ENCODE measurements at places on chromosomes 6 and 20.

- no peak for DNase-seq
Measured at GRCh38 chr6:13186861-13187260, 141.5 kb downstream of the TBC1D7 start.

GRCh38 chr20:22339091-22339881 lies 245.1 kb downstream of the FOXA2 start:
- DNase-seq: peak; percentile 16

DNA sequence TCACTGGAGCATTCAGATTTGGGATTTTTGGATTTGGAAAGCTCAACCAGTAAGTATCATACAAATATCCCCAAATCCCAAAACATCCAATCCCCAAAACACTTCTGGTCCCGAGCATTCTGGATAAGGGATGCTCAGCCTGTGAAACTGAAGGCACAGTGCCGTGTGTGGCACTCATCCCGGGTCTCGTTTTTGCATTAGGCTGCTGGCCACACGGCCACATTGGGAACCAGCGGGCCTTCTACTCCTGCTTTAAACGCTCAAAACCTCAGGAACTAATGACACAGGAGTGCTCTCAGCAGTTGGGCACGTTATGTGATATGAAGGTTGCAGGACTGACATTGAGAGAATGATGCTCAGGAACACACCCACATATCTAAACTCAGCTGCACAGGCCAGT lies 35.6 kb downstream of the PSMG4 start:
- DNase-seq: no peak

GRCh38 chr20:63775096-63775978 lies 35.8 kb downstream of the SLC2A4RG start:
- no peak for DNase-seq

DNA sequence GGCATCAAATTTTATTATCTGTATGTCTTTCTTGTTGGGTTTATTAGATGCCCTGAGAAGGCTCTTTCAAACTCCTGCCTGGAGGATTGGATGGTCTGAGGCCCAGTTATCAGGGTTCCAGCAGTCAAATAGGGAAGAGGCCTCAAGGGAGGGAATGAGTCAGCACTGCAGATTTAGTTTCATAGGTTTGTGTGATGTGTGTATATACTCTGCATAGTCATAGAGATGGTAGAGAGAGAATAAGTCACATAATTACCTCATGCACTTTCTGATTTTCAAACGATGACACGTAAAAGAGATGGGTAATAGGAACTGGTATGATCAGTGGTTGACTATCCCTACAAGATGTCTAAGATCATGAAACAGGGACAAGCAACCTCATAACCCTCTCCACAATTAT lies 82.1 kb downstream of the ADAT2 start:
- no peak for DNase-seq

DNA sequence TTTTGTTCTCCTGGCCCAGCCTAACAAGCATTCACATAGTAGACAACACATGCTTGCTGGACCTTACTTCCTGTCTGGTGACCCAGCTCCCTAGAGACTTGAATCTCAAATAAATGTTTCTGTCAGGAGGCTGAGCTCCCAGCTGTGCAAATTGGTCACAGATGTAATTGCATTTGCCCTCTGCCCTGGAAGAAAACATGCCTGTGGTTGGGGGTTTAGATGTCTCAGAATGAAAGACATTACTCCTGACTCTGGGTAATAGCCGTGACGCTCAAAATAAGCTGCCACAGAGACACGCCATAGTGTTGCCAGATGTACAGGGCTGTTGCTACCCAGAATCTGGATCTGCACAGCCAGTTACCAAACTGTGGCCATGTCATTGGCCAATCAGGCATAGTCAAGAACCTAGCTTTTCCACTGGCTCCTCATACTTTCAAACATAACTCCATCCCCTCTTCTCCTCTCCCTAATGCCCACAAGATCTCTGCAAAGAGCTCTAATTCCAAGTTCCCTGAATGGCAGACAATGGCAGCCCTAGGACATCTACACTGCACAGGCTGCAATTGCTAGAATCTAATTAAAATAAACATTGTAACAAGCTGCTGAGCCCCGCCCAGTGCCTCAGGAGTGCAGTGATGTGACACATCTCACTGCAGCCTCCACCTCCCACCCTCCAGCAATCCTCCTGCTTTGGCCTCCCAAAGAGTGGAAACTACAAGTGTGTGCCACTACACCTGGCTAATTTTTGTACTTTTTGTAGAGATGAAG lies 32.8 kb upstream of the GMPR start:
- DNase-seq: peak; percentile 62

GRCh38 chr6:22765015-22765414 lies 195.6 kb downstream of the HDGFL1 start:
- DNase-seq: no peak

- DNase-seq: no peak
Measured at GRCh38 chr6:147704691-147705090, 196.2 kb downstream of the SAMD5 start.

- no peak for DNase-seq
Measured at GRCh38 chr20:45358282-45359068, 4.5 kb upstream of the SYS1 start.

Measured in GM19239 (cell line).